Fibroblast of mammary gland (primary cell): ENCODE measurements at places on chromosomes 2 and 18.

- no peak for DNase-seq
Observed at GRCh38 chr2:135093670-135094330, 41.7 kb downstream of the RAB3GAP1 start.

GRCh38 chr2:213288913-213289700 lies 4.8 kb downstream of the SPAG16 start:
- peak; percentile 40 for DNase-seq

GRCh38 chr2:160392201-160392600 lies 101.4 kb downstream of the RBMS1 start:
- DNase-seq = no peak

GRCh38 chr2:183349091-183349490 lies 224.8 kb downstream of the NUP35 start:
- no peak for DNase-seq

DNA sequence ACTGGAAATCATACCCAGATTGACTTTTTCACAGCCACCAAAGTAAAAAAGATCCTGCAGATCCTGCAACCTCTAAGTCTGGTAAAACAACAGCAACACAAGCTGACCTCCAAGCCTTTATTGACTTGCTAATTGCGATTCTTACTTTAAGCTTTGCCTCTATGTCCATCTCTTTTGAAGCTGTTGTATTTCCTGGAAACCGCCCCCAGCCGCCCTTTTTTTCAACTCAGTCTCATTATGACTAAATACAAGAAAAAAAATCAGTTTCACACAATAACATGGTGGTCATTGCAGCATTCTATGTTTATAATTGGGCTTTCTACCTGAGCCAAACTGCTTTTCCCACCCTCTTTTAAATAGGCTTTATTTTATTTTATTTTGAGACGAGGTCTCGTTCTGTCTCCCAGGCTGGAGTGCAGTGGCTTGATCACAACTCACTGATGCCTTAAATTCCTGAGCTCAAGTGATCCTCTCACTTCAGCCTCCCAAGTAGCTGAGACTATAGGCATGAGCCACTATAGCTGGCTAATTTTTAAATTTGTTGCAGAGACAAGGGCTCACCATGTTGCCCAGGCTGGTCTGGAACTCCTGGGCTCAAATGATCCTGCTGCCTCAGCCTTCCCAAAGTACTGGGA lies 76.2 kb downstream of the MOGAT1 start:
- no peak for DNase-seq

- no peak for DNase-seq
Observed at GRCh38 chr2:236545248-236545658, 24.4 kb upstream of the ACKR3 start.

GRCh38 chr18:79647307-79647706 lies 32.3 kb upstream of the CTDP1 start:
- DNase-seq = no peak

DNA sequence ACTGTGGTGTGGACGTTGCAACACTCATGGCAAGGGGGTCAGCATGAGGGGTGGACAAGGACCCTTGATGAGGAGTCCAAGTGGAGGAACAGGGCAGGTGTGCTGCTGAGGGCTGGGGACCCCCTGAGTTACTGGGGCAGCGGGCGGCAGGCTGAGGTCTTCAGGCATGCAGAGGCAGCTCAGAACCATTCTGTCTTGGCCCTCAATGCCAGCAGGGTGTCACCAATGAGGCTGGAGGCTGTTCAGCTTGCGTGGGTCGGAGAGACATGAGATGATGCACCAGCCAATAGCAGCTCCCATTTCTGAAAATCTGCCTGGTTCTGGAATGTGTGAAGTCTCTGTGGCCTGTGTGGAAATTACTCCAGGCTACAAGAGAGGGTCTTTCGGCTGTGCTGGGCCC lies 105.4 kb downstream of the INHBB start:
- no peak for DNase-seq

DNA sequence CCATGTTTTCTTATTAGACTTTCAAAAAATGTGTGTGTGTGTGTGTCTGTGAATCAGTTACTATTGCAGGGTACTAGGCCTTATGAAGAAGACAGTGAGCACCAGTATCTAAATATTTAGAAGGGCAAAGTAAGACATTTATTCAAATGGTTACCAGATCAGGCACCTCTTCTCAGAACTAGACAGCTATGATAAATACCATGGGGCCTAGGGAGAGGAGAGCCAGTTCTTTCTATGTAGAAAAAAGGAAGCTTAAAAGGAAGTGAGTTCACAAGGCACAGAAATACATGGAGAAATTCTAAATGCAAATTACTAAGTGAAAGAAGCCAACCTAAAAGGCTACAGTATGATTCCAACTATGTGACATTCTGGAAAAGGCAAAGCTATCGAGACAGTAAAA lies 261.3 kb downstream of the SOX11 start:
- DNase-seq = no peak

GRCh38 chr2:218478544-218478943 lies 59.6 kb downstream of the VIL1 start:
- DNase-seq = peak; percentile 11

- no peak for DNase-seq
Observed at GRCh38 chr2:25414781-25415180, 73.1 kb upstream of the DNMT3A start.

GRCh38 chr2:165629776-165630175 lies 160.3 kb downstream of the CSRNP3 start:
- no peak for DNase-seq

- DNase-seq = no peak
Observed at GRCh38 chr2:120883607-120884440, 148.2 kb downstream of the GLI2 start.

- DNase-seq = no peak
Observed at GRCh38 chr18:57276829-57277228, 75.5 kb upstream of the ST8SIA3 start.

- no peak for DNase-seq
Observed at GRCh38 chr18:48751727-48752468, 198.9 kb downstream of the SMAD7 start.

DNA sequence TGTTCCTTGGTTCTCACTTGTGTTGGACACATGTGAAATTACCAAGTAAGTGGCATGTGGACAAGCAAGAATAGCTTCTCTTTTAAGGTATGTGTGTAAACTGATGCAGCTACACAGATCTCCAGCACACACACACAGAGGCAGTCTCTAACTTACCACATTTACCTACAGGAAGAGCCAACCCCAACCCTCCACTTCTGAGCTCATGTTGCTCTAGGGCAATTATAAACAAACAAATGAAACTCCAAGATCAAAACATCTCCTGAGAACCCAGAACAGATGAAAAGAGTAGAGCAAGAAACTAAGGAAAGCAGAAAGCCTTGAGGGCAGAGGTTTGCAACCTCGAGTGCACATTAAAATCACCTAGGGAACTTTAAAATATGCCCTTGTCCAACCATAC lies 16.0 kb upstream of the TMEM37 start:
- no peak for DNase-seq

DNA sequence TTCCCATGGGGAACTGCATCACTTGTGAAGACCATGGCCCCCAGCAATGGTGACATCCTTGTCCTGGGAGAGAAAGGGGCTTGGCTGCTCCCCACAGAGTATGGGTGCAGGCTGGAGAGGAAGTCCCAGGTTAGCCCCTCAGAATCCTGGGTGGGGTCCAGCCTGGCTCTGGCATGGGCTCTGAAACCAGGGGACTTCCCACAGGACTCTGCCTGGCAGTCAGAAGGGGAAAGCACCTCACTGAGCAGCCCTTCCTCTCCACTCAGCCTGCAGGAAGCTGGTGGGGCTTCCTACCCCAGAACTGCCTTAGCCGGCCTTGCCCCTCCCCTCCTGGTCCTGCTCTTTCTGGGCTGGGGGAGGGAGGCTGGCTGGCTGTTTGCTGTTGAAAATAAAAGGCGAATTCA lies 3.7 kb downstream of the NEURL3 start:
- DNase-seq = no peak

DNA sequence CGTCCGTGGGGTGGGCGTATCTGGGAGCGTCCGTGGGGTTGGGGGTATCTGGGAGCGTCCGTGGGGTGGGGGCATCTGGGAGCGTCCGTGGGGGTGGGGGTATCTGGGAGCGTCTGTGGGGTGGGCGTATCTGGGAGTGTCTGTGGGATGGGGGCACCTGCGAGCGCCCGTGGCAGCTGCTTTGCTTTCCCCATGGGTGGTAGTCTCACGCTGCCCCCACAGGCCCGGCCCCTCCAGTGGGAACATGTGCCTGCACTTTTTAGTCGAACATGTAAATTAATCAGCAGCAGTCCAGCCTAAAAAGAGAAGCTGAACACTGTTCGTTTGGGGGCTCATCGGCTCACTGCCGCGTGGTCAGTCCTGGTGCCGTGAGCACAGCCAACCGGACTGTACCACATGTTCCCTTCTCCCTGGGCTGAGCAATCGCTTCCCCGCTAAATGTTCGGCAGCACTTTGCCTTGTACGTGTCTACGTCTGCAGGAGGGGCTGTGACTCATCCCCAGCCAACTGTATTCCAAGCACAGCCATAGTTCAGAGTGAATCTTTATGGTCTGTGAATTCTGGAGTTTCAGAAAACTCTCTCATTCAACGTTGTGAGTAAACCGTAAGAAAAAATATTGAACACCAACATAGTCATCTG lies 271.5 kb downstream of the AGAP1 start:
- peak; percentile 99 for DNase-seq

GRCh38 chr18:54503131-54503894 lies 87.7 kb upstream of the DYNAP start:
- DNase-seq = no peak

DNA sequence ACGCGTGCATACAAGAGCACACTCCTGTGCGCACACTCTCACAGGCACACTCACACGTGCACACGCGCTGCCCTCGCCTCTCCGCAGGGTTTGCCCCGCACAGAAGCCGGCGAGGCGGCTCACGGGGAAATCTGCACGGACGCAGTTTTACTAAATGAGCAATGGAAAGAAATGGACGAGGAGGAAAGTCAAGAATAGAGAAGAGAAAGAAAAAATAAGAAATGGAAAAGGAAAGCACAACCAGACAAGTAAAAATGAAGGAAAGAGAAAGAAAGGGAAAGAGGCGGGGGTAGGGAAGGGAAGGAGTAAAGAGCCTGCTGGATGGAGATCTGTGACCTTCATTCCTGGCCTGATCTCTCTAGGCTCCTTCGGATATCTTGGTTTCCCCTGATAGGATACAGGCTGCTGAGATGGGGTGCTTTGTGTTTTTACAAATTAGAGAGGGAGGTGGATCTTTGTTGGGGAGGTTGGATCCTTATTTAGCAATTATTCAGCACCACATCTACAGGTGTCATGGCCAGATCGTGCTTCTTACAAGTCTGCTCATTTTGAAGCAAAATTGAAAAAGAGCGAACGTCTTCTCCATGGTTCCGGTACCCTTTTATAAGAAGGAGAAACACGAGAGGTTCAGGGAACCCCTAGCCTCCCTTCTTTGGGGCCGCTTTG lies 693 bp upstream of the LRP2 start:
- DNase-seq = peak; percentile 2

- DNase-seq = peak; percentile 64
Observed at GRCh38 chr2:152627351-152627957, 89.8 kb downstream of the PRPF40A start.

GRCh38 chr2:197307236-197307932 lies 3.2 kb downstream of the ANKRD44 start:
- no peak for DNase-seq

DNA sequence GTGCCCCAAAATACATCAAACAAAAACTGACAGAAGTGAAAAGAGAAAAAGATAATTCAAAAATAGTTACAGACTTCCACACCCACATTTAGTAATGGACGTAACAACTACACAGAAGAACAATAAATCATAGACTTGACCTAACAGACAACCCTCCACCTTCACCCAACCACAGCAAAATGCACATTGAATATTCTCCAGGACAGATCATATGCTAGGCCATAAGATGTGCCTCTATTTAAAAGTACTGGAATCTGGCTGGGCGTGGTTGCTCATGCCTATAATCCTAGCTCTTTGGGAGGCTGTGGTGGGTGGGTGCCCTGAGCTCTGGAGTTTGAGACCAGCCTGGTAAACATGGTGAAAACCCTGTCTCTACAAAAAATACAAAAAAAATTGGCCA lies 20.0 kb downstream of the SLC66A2 start:
- DNase-seq = no peak

- no peak for DNase-seq
Observed at GRCh38 chr2:54541995-54542394, 85.9 kb downstream of the SPTBN1 start.

DNA sequence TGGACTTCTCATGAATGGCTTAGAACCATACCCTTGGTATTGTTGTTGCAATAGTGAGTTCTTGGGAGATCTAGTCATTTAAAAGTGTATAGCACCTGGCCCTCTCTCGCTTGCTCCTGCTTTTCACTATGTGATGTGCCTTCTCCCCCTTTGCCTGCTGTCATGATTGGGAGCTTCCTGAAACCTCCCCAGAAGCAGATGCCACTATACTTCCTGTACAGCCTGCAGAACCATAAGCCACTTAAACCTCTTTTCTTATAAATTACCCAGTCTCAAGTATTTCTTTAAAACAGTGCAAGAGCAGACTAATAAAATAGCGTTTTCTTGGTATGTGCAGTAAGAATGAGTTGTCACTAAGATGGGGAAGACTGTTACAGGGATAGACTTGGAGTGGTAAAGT lies 31.6 kb downstream of the BAZ2B start:
- no peak for DNase-seq

DNA sequence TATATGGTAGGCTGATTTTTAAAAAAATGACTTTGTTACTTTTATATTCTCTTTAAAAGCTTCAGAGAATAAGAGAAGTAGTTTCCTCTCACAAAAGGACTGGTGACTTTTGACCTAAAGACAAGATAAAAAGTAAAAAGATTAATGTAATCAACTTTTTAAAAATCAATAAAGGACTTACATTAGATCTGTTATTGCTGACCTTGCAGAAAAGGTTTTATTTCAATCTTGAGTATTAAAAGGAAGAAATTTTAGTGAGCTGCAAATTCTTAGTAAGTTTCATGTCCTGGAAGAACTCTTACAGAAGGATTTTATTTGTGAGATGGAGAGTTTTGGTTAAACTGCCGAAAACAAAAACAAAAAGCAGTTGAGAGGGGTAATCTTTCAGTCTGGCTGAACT lies 2.2 kb upstream of the GAREM1 start:
- no peak for DNase-seq

DNA sequence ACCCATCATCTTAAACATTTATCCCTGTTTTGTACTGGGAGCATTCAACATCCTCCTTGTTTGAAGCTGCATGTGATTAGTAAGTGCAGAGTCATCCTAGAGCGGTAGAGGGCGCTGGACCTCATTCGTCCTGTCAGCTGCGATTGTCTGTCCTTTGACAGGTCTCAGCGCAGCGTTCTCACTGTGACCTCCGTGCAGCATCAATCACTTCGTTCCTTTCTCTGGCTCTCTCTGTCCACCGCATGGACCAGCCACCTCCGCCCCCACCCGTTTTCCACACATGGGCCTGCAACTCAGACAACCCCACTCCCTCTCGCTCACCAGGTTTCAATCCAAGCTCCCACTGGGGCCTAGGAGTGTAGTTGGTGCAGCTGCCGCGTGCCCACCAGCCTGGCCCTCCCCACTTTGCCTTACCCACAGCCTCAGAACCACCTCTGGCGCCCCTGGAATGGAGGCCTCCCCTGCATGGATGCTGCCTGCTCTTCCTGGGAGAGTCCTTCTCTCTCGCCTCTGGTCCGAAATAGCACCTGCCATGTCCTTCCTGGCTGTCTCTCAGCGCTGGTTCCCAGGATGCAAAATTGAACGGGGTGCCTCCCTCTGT lies 90.5 kb downstream of the NDUFA10 start:
- peak; percentile 61 for DNase-seq
